IMR-90 (cell line): ENCODE measurements at places on chromosomes 6 and 20. TPM values are rescaled to one million over a fixed set of nuclear protein-coding genes. Genes with fewer than 3 reads are reported as not detected.
A peak's percentile ranks its signal among the peaks of the same experiment; 100 is the strongest.

CNKSR3 gene
- total RNA-seq = 15.0 and 15.8 TPM in 2 replicates

- DNase-seq = peak; percentile 52
- H3K36me3 ChIP-seq = no peaks in the 10 kb centered on the region
- H3K27me3 ChIP-seq = no peaks in the 10 kb centered on the region
- H3K4me3 ChIP-seq = no peak overlapping the region; the same call in 1 of the 2 replicates
- H3K4me1 ChIP-seq = peaks cover 1% of the 10 kb centered on the region; the same call in 1 of the 2 replicates
Observed at GRCh38 chr6:27672113-27672799, 199.4 kb upstream of the ZNF184 start.

DNA sequence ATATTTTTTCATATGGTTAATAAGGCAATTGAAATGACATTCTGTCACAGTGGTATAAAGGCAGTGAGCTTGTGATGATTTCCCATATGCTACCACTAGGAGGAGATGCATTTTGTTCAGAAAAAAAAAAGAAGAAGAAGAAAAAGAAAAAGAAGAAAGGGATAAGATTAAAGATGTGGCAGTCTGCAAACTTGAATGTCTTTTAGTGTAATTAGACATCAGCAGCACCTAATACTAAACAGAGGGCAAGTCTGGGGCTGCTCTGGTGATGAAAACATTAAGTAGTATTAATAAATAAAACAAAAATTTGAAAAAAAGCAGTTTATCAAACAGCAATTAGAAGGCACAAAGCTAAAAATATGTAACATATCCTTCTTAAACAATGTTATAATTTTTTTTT is 95.4 kb upstream of the DEFB112 start:
- H3K4me3 ChIP-seq = no peak overlapping the region
- H3K27ac ChIP-seq = no peak overlapping the region
- no peaks in the 10 kb centered on the region for H3K4me1 ChIP-seq
- H3K27me3 ChIP-seq = no peaks in the 10 kb centered on the region

TRIM31 gene
- not detected in 2 replicates for total RNA-seq

DNA sequence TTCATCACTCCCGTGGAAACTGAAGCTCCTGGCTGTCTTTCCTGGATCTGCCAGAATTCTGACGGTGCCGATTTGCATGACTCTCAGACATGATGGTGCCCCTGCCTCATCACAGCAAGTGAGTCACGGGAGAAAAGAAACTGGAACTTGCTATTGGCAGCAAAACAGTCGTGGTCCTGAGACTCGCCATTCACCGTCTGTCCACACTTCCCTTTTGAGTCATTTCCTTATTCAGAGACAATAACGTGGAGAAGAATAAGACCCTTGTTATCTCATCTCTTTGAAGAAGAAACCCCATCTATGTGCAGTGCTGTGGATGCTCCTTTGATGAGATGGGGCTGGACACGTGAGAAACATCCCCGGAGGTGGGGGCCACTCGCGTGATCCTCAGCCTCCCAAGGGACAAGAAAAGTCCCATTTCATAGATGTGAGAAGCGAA is 4.2 kb downstream of the GPR31 start:
- peak; percentile 5 for DNase-seq
- H3K36me3 ChIP-seq = no peaks in the 10 kb centered on the region
- no peaks in the 10 kb centered on the region for H3K4me1 ChIP-seq
- no peak overlapping the region for H3K4me3 ChIP-seq

GRCh38 chr6:99905209-99906106 is 88.6 kb downstream of the MCHR2 start:
- no peak overlapping the region for H3K4me3 ChIP-seq
- peaks cover 11% of the 10 kb centered on the region; the same call in 1 of the 2 replicates for H3K27me3 ChIP-seq
- H3K36me3 ChIP-seq = no peaks in the 10 kb centered on the region
- H3K4me1 ChIP-seq = no peaks in the 10 kb centered on the region
- peak; percentile 56 for DNase-seq

- 0 out of 2 replicates have a peak, but pooled peaks cover 2% of the 10 kb centered on the region for H3K4me1 ChIP-seq
- no peak overlapping the region for H3K4me3 ChIP-seq
- no peaks in the 10 kb centered on the region for H3K36me3 ChIP-seq
- peaks cover 1% of the 10 kb centered on the region; the same call in 1 of the 2 replicates for H3K27me3 ChIP-seq
Observed at GRCh38 chr6:132259070-132259469, 142.2 kb downstream of the MOXD1 start.

DNA sequence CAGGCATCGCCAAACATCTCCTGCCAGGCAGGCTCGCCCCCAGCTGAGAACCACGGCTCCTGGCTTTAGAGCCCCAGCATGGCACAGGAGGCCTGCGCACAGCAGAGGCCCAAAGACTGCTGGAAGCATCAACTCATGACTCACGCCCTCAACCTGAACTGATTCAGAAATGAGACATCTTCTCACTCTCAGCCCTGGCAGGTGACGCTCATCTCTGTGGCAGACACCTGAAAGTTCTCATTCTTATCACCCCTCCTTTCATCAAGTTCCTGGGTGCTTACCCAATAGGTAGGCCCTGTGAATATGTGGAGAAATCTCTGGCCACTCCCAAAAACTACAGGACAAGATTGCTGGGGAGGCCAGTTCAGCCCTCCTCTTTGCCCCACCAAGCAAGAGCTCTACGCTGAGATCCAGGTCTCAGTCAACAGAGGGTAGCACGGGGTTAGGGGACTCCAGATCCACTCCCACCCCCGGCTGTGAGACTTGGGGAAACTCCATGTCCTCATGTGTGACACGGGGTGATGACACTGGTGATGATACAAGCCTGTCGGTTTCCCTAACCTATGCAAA is 11.3 kb downstream of the NFATC2 start:
- H3K4me3 ChIP-seq = no peak overlapping the region
- H3K27ac ChIP-seq = no peak overlapping the region
- peak; percentile 36 for DNase-seq
- peaks cover 21% of the 10 kb centered on the region for H3K4me1 ChIP-seq
- no peaks in the 10 kb centered on the region for H3K27me3 ChIP-seq

- no peak overlapping the region for H3K4me3 ChIP-seq
- DNase-seq = no peak
- H3K36me3 ChIP-seq = no peaks in the 10 kb centered on the region
- H3K27ac ChIP-seq = no peak overlapping the region
- H3K27me3 ChIP-seq = no peaks in the 10 kb centered on the region
Observed at GRCh38 chr6:148556410-148556809, 190.4 kb upstream of the UST start.

GRCh38 chr20:17498641-17499040 is 32.5 kb downstream of the BFSP1 start:
- DNase-seq = no peak
- H3K27me3 ChIP-seq = peaks cover 18% of the 10 kb centered on the region

DNA sequence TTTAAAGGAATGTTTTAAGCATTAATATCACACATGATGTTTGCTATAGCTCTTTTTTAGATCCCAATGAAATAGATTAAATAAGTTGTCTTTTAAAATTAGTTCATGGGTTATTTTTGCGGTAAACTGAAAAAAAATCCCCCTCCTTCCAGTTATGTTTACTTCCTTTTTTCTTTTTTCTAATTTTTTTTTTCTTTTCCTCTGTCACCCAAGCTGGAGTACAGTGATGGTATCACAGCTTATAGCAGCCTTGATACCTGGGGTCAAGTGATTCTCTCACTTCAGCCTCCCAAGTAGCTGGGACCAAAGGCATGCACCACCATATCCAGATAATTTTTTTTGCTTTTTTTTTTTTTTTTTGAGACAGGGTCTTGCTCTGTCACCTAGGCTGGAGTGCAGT is 17.8 kb upstream of the SCAF8 start:
- 0 out of 2 replicates have a peak, but pooled peaks cover 1% of the 10 kb centered on the region for H3K4me1 ChIP-seq
- no peak for DNase-seq
- peaks cover 9% of the 10 kb centered on the region for H3K27me3 ChIP-seq
- no peaks in the 10 kb centered on the region for H3K36me3 ChIP-seq
- no peak overlapping the region for H3K27ac ChIP-seq
- no peak overlapping the region for H3K4me3 ChIP-seq

GPLD1 gene
- total RNA-seq = 0.18 and 0.28 TPM in 2 replicates

- H3K4me3 ChIP-seq = no peak overlapping the region
- H3K27me3 ChIP-seq = no peaks in the 10 kb centered on the region
- H3K36me3 ChIP-seq = no peaks in the 10 kb centered on the region
- H3K4me1 ChIP-seq = peaks cover 5% of the 10 kb centered on the region
Observed at GRCh38 chr6:90370493-90370959, 73.9 kb upstream of the BACH2 start.

DSE gene
- total RNA-seq = 132 and 154 TPM in 2 replicates

SMLR1 gene
- total RNA-seq = not detected in 2 replicates

BPI gene
- total RNA-seq = not detected in 2 replicates

- H3K4me3 ChIP-seq = no peak overlapping the region
- no peaks in the 10 kb centered on the region for H3K36me3 ChIP-seq
- H3K27ac ChIP-seq = no peak overlapping the region
- no peak for DNase-seq
Observed at GRCh38 chr6:125571207-125571755, 178.2 kb upstream of the HEY2 start.

GRCh38 chr20:36479938-36480337 is 61.4 kb upstream of the MYL9 start:
- peaks cover 38% of the 10 kb centered on the region for H3K4me1 ChIP-seq
- no peak for DNase-seq
- H3K27me3 ChIP-seq = no peaks in the 10 kb centered on the region

DNA sequence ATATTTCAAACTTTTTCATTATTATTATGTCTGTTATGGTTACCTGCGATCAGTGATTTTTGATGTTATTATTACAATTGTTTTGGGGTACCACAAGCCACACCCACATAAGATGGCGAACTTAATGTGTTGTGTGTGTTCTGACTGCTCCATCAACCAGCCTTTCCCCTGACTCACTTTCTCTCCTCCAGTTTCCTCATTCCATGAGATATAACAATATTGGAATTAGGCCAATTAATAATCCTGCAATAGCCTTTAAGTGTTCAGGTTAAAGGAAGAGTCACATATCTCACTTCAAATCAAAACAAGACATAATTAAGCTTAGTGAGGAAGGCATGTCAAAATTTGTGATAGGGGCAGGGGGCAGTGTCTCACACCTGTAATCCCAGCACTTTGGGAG is 16.3 kb upstream of the POPDC3 start:
- H3K36me3 ChIP-seq = no peaks in the 10 kb centered on the region
- no peak overlapping the region for H3K27ac ChIP-seq
- DNase-seq = peak; percentile 39
- H3K4me1 ChIP-seq = peaks cover 3% of the 10 kb centered on the region
- H3K27me3 ChIP-seq = no peaks in the 10 kb centered on the region

GRCh38 chr6:162538643-162539064 is 188.9 kb downstream of the PRKN start:
- DNase-seq = no peak
- H3K4me1 ChIP-seq = no peaks in the 10 kb centered on the region
- no peak overlapping the region for H3K27ac ChIP-seq
- H3K36me3 ChIP-seq = no peaks in the 10 kb centered on the region
- H3K4me3 ChIP-seq = no peak overlapping the region
- H3K27me3 ChIP-seq = no peaks in the 10 kb centered on the region

- H3K4me1 ChIP-seq = no peaks in the 10 kb centered on the region; the same call in 1 of the 2 replicates
- no peak overlapping the region for H3K4me3 ChIP-seq
- no peak overlapping the region for H3K27ac ChIP-seq
- no peaks in the 10 kb centered on the region for H3K36me3 ChIP-seq
Observed at GRCh38 chr20:8901237-8902025, 167.5 kb upstream of the PLCB4 start.

GRCh38 chr20:59403962-59404314 is 103.5 kb downstream of the EDN3 start:
- H3K36me3 ChIP-seq = no peaks in the 10 kb centered on the region
- DNase-seq = no peak
- peaks cover 12% of the 10 kb centered on the region for H3K27me3 ChIP-seq
- no peaks in the 10 kb centered on the region for H3K4me1 ChIP-seq
- H3K27ac ChIP-seq = no peak overlapping the region

DNA sequence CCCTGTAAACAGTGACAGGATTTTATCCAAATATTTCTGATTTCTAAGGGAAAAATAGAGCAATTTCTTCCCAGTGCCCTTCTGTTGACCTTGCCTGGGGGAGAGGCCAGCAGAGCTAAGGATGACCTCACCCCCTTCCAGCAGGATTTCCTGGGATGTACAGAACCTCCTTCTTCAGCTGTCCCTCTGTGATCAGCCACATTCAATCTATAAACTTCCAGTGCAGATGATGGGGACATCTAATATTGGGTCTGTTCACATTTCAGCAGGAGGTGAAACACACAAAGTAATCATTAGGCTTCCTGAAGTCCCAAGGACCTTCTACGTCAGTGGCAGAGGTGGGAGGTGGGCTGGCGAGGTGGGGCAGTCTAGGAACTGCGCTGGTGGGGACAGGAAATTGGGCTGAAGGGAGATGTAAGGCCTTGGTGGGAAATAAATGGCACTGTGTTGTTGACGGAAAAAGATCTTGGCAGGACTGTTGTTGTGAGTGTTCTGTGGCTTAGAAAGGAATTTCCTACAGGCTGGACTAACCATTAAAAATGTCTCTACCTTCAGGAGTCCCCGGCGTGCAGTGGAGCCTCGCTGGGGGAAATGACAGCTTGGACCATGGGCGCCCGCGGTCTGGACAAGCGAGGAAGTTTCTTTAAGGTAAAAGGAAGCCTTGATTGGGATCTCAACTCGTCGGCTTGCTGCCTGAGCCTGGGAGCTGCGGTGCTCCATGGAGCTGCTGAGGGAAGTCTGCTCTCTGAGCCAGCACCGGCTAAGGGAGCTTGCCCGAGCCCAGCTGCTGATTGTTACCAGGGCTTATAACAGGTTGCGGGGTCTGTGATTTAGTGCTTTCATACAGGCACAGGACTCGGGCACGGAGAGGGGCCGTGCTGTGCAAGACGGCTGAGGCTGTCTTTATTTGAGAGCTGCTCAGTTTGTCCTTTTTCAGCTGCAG is 127.9 kb upstream of the NAA20 start:
- H3K36me3 ChIP-seq = peaks cover 25% of the 10 kb centered on the region
- peak overlapping the region; percentile 100 for H3K27ac ChIP-seq
- peak overlapping the region; percentile 57 for H3K4me3 ChIP-seq
- H3K27me3 ChIP-seq = no peaks in the 10 kb centered on the region
- H3K4me1 ChIP-seq = peaks cover 33% of the 10 kb centered on the region

CDSN gene
- total RNA-seq = not detected in 2 replicates

- peak; percentile 1 for DNase-seq
- H3K36me3 ChIP-seq = no peaks in the 10 kb centered on the region
- H3K4me1 ChIP-seq = no peaks in the 10 kb centered on the region
- peaks cover 7% of the 10 kb centered on the region for H3K27me3 ChIP-seq
- peak overlapping the region; percentile 13 for H3K4me3 ChIP-seq
Observed at GRCh38 chr20:11686820-11687543, 230.7 kb upstream of the BTBD3 start.

GRCh38 chr20:57089699-57090144 is 176.7 kb downstream of the BMP7 start:
- peak; percentile 5 for DNase-seq
- no peaks in the 10 kb centered on the region for H3K4me1 ChIP-seq
- no peak overlapping the region for H3K4me3 ChIP-seq
- H3K36me3 ChIP-seq = no peaks in the 10 kb centered on the region

COL12A1 gene
- total RNA-seq = 452 and 502 TPM in 2 replicates

BPIFA1 gene
- total RNA-seq = not detected in 2 replicates

GTSF1L gene
- total RNA-seq = not detected in 2 replicates

DNA sequence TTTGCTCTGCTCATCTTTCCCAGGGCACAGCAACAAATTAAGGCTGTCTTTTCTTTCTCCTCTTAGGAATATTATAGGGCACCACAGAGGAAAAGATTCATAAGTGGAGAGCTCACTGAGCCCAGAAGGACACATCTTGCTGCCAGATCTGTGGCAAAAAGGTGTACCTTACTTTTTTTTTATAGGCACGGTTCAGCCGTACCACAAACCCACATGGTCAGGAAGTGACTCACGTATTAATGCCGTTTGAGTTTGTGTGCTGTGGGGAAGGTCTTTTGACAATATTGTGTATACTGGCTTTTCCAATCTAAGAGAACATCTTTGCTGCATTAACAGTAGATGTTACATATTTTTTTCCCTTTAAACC is 28.4 kb downstream of the PAQR8 start:
- H3K27me3 ChIP-seq = no peaks in the 10 kb centered on the region
- peaks cover 5% of the 10 kb centered on the region for H3K4me1 ChIP-seq
- peak; percentile 73 for DNase-seq
- H3K36me3 ChIP-seq = no peaks in the 10 kb centered on the region
- no peak overlapping the region for H3K27ac ChIP-seq

- no peak for DNase-seq
- H3K27ac ChIP-seq = no peak overlapping the region
- H3K4me1 ChIP-seq = no peaks in the 10 kb centered on the region
- H3K4me3 ChIP-seq = no peak overlapping the region
Observed at GRCh38 chr20:25214819-25215218, 19.3 kb downstream of the ENTPD6 start.
